A549 treated with DMSO at 1 μM for 4 hours (cell line): ENCODE measurements at places on chromosomes 6 and 20. TPM values are rescaled to one million over a fixed set of nuclear protein-coding genes. Genes with fewer than 3 reads are reported as not detected.

TCF15 gene
- total RNA-seq, result not detected in 5 replicates

CHMP4B gene
- total RNA-seq, result 168 to 185 TPM (median 179 TPM) in 5 replicates

PTCHD4 gene
- total RNA-seq, result 0.05 to 0.08 TPM (median 0.06 TPM) in 4 of 5 replicates, not detected in the other

TSBP1 gene
- not detected in 5 replicates for total RNA-seq

CD93 gene
- not detected in 5 replicates for total RNA-seq

VWA7 gene
- total RNA-seq, result 1.4 to 2.0 TPM (median 1.8 TPM) in 5 replicates

BANF2 gene
- not detected in 5 replicates for total RNA-seq

CLPSL1 gene
- not detected in 5 replicates for total RNA-seq

BPI gene
- not detected in 5 replicates for total RNA-seq

TCP11 gene
- total RNA-seq, result not detected in 5 replicates

RNF217 gene
- total RNA-seq, result 4.9 to 8.0 TPM (median 6.9 TPM) in 5 replicates

RBBP8NL gene
- total RNA-seq, result 0.03 TPM in 1 of 5 replicates, not detected in the others

SLC22A2 gene
- total RNA-seq, result 0.06 TPM in 1 of 5 replicates, not detected in the others

OR12D3 gene
- total RNA-seq, result not detected in 5 replicates

TFAP2A gene
- 15.9 to 20.0 TPM (median 18.4 TPM) in 5 replicates for total RNA-seq

PHACTR1 gene
- 0.05 TPM in 1 of 5 replicates, not detected in the others for total RNA-seq

REM1 gene
- 0.13 TPM in 2 of 5 replicates, not detected in the others for total RNA-seq

TPBG gene
- 44.6 to 57.0 TPM (median 53.4 TPM) in 5 replicates for total RNA-seq

CLDN20 gene
- total RNA-seq, result not detected in 5 replicates

GATA5 gene
- total RNA-seq, result 0.46 to 1.1 TPM (median 0.84 TPM) in 5 replicates

GHRH gene
- not detected in 5 replicates for total RNA-seq

DEFB113 gene
- total RNA-seq, result not detected in 5 replicates

CARMIL1 gene
- total RNA-seq, result 7.3 to 9.8 TPM (median 9.1 TPM) in 5 replicates

MUCL3 gene
- 0.02 to 0.05 TPM (median 0.03 TPM) in 3 of 5 replicates, not detected in the others for total RNA-seq
